Memory B cell (primary cell): ENCODE measurements at places on chromosomes 3 and 15.

DNA sequence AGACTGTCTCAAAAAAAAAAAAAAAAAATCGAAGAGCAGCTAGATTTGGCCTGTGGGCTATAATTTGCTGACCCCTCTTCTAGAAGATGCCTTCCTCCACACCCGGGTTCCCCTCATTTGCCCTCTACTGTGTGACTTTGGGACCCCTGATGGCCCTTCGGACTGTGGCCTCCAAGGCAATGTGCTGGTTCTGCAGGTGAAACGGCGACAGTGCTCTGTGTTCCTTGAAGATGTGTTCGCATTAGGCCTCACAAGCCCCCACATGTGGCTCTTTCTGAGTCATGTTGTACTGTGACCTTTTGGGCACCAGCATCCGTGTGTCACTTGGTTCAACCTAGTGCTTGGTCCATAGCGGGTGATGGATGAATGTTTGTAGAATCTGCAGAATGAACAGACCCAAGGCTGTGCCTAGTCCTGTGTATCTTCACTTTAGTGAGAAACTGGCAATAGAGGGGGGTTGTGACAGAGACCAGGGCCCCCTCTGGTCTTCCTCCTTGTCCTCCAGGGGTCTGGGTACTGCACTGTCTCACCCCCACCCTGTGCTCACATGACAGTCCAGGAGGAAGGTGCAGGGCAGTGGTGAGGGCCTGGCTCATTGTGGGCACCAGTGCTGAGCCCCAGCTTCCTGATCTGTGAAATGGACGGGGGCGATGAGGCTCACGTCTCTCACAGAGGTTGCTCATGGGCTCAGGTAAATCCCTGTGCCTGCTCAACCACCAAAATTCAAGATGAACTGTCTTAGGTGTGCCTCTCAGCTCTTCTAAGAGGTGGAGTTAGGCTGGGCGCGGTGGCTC, 22.7 kb downstream of the GOLGA6L2 start:
- no peak for DNase-seq

DNA sequence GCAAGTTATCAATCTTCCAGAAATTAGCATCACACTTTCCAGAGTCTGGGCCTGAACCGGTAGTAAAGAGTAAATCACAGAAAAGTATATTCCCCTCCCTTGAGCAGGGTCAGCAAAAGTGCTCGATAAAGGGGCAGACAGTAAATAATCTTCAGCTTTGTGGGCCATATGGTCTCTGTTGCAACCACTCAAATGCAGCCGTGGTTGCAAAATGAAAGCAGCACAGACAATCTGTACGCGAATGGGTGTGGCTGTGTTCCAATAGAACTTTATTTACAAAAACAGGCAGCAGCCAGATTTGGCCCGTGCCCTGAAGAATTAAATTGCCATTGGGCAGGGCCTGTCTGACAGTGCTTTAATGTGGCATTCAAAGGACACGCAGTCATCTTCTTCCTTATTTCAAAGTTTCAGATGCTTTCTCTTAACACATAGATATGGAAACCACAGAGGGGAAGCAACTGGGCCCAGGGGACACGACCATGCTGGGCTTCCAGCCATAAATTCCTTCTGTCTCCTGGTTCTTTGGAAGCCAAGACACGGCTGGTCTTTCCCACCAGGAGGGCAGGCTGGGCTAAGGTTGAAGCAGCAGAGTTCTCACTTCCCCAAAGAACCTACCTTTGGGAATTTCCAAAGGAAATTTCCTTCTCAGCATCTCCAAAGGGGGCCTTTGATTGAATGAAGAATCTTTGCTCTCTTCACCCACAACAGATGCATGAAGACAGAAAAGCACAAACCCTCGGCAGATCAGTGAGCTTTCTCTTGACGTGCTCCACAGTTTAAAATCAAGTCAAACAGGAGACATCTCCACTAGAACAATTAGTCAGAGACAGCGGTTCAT, 489.8 kb upstream of the PROK2 start:
- DNase-seq, result peak; percentile 28

DNA sequence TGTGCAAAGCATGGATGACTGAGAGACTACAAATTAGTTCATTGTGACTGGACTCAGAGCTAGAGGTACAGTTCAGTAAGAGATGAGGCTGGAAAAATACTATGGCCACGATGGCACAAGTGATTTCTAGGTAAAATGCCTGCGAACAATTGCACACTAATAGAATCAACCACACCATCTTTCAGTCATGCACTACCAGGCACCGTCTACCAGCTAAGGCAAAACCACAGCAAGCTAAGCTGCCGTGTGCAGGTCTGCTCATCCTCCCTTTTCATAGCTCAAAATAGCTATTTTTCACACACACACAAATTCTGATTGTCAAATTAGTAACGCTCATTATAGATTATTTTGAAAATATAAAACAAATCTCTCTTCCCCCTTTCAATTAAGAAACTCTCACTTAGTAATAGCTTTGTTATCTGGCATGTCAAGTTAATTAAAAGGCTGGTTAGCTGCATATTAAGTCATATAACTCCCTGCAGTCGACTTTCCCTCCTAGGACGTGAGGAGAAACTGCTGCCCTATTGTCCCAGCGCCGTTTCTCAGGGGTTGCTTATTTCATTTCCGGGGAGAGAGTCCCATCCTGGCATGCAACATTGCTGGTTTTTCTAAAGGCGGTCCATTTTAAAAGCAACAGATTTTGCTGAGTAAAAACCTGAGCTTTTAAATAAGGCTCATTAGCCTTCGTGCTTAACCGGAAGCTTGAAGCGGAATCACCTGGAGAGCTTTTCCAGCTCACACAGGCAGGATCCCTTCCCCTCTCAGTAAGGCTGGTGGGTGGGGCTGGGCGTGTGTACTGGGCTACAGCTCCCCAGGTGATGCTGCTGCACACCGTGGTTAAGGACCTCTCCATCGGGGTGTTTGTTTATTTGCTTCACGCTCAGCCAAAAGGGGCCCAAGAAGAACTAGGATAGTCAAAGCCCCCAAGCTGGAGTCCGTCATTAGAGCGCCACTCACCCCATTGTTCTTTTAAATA, 16.9 kb upstream of the MEX3B start:
- no peak for DNase-seq

DNA sequence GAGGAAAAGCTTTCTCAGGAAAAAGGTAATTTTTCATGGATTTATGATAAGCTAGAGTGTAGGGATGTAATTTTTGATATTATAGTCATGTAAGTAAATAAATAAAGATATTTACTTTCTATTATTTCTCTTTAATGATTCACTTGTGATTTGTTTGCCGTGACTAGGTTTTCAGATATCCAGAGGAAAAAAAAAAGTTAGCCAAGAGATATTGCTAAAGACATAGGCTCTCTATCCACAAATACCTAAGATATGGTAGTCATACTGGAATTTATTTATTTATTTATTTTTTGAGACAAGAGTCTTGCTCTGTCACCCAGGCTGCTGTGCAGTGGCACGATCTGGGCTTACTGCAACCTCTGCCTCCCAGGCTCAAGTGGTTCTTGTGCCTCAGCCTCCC, 59.9 kb downstream of the AP4E1 start:
- DNase-seq, result no peak

DNA sequence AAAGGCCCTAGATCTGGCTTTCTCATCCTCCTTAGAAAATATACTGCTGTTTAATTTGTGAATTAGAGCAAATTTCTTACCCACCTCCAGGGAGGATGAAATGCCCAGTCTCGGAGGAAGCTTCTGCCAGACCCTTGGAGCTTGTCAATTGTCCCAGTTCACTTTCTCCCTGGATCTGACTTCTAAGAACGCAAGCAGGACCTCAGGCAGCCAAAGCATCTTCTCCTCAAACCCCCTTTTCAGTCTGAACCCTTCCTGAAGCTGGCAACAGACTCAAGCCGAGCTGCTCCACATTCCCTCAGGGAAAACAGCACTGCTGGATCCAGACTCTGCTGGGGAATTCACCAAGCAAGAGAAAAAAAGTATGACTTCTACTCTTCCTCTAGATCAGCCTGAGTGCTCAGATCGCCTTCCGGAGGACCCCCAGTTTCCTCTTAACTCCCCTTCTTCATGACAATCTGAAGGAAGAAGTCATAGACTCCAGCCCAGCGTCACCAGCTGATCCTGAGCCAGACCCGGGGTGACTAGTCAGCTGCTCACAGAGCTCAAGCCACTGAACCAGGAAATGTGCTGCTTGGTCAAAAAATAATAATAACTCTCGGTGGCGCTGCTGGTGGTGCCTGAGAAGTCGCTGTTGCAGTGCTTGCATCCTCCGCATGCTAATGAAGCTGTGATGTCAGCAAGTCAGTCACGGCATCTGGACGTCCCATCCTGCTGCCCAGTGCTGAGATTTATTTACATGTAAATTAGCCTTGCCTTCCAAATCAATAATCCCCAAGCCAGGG, at the start of gene PRICKLE2:
Gene PRICKLE2 (minus strand): TSS at position 641 of the 785 bp plus-strand sequence. CDS start 26,539 bp downstream, outside the sequence.
- no peak for DNase-seq

- no peak for DNase-seq
These were observed 471.0 kb upstream of the PROK2 start for GRCh38 chr3:72255791-72256559.

GRCh38 chr3:195204360-195205163, 66.4 kb downstream of the XXYLT1 start:
- DNase-seq, result no peak

DNA sequence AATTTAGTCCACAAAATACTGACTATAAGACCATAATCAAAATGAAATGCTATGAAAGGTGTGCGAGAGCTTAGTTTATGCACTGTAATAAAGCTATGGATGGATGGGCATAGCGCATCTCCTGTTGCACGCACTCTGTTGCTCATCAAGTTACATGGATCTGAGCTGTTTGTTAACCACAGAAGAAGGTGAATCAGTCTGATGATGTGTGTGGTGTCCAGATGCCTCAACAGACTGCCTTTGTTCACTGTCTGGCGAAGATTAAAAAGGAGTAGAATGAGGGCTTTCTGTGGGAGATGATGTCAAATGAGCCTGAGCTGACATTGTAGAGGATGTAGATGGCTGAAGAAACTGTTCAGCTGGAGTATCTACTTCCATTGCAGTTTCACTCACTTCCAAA, 36.1 kb downstream of the NSMCE3 start:
- DNase-seq, result no peak

- no peak for DNase-seq
These were observed 17.4 kb upstream of the KLHL6 start for GRCh38 chr3:183572935-183573334.

DNA sequence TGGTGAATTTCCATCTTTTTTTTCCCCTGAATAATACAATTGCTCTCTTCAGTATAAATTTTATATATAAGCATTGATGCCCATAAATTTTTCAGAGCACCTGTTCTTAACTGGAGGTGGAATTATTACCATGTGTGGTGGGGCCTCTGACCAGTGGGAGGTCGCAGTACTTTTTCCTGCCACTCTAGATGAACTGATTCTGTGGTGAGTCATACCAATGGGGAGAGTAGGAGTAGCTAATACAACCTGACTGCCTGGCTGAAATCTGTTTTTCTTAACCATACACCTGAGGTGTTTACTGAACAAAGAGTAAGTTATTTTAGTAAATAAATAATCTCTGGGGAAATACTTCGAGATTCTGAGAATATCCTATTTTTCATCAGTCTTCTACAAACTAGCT, 67.2 kb downstream of the UNC13C start:
- no peak for DNase-seq

DNA sequence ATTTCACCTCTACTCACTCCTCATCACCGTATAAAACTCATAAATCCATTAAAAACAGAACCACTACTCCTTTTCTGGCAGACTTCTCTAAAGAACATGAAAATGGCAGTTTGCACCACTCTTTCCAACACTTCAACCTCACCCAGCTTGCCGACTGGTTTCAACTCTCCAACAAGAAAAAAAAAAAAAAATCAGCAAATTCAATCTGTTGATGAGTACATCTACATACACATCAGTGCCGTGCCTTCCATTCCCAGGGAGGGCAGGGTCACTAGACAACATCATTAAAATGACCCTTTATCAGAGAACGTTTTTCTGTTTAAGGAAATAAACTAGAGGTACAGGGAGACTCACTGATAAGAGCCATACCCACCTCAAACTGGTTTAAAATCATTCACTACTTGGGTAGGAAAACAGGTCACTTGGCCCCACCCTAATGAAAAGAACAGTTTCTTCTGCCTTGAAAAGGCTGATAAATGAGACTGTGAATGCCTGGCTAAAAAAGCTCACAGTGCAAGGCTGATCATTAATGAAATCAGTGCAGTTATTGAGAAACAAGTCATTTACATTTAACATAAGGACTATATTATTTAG, 6.0 kb downstream of the ANXA2 start:
- no peak for DNase-seq
